ENCODE measurements at places on chromosomes 13 and 19.
A peak's percentile ranks its signal among the peaks of the same experiment; 100 is the strongest.

DNA sequence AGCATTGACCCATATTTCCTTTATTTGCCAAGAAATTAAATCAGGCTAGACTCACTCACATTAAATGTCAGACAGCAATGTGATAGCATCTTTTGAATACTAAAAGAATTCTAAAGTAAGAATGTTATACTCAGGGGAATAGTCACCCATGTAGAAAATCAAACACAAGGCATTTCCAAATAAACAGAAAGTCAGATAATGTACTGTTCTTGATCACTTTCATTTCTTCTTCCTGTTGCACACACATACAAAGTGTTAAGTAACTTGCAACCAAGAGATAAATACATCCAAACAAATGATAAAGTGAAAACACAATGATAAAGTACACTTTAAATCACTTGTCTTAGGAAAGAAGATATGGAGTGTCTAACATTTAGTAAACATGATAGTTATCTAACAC, 1366.6 kb upstream of the MIR17HG start:
- no peaks in the 10 kb centered on the region for H3K4me1 ChIP-seq
- no peaks in the 10 kb centered on the region for H3K27me3 ChIP-seq
- H3K36me3 ChIP-seq: no peaks in the 10 kb centered on the region

- H3K4me1 ChIP-seq: peaks cover 21% of the 10 kb centered on the region
- no peak overlapping the region for H3K27ac ChIP-seq
- DNase-seq: no peak
- no peak overlapping the region for H3K4me3 ChIP-seq
- H3K36me3 ChIP-seq: no peaks in the 10 kb centered on the region
Observed at GRCh38 chr13:106376401-106377112, 158.9 kb downstream of the EFNB2 start.

GRCh38 chr13:96238861-96239260, 149.0 kb downstream of the HS6ST3 start:
- H3K4me3 ChIP-seq: no peak overlapping the region
- no peak overlapping the region for H3K27ac ChIP-seq
- no peaks in the 10 kb centered on the region for H3K36me3 ChIP-seq
- H3K4me1 ChIP-seq: no peaks in the 10 kb centered on the region

- H3K27me3 ChIP-seq: no peaks in the 10 kb centered on the region
- H3K4me3 ChIP-seq: no peak overlapping the region
- DNase-seq: peak; percentile 9
- H3K27ac ChIP-seq: no peak overlapping the region
- peaks cover 20% of the 10 kb centered on the region for H3K4me1 ChIP-seq
Observed at GRCh38 chr13:44045180-44045562, 165.5 kb downstream of the LACC1 start.

DNA sequence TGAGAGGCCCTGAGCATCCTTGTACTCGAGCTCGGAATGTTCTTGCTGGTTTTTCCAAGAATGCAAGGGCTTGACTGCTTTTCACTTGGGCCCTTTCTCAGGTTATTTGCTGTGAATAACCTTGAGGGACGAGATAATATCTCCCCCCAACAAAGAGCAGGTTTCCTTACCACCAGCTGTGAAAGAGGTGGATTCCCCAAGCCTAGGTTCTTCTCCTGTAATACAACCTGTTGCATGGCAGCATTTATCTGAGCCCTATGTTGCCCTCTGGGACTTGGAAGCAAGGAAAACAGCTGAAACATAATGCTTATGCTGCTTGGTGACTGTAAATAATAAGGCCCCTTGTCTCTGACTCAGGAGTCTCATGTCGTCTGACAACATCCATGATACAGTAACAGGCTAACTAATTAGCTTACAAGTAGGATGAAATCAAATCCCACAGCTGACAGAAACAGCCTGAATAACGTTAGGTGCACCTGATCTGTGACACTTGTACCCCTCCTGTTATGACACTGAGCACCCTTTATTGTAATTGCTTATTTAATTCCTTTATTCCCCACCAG, 43.6 kb upstream of the RCBTB2 start:
- no peaks in the 10 kb centered on the region for H3K27me3 ChIP-seq
- H3K4me3 ChIP-seq: no peak overlapping the region
- no peak overlapping the region for H3K27ac ChIP-seq
- no peaks in the 10 kb centered on the region for H3K36me3 ChIP-seq

- no peak overlapping the region for H3K4me3 ChIP-seq
- DNase-seq: peak; percentile 68
- H3K27me3 ChIP-seq: no peaks in the 10 kb centered on the region
- H3K36me3 ChIP-seq: no peaks in the 10 kb centered on the region
- H3K27ac ChIP-seq: no peak overlapping the region
Observed at GRCh38 chr19:53808710-53809125, 15.4 kb downstream of the NLRP12 start.

DNA sequence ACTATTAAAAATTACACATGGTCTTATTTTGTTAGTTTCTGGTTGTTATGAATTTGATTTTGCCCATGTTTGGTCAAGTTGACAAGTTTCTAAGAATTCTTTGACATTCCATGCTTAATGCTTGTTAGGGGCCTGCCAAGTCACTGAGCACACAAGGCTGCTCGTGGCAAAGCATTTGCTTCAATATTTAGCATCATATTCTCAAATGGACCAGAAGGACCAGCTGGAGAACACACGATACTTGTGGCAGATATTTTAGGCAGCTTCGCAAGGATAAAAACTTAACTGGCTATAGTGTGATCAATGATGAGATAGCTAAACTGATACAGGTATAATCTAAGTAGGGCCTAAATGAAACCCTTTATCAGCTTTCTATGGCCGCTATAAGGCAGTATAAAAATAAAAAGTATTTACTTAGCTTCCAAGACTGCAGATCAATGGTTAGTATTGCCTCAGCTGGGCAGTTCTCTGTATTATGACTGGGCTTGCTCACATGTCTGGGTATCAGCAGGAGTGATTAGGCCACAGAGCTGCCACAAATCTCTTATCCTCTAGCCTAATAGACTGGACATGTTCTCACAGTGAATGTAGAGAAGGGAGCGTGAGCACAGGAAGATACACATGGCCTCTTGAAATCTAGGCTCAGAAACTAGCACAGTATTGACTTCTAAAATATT, 155.9 kb upstream of the SPRY2 start:
- H3K27ac ChIP-seq: no peak overlapping the region
- H3K27me3 ChIP-seq: no peaks in the 10 kb centered on the region
- H3K4me3 ChIP-seq: no peak overlapping the region
- no peaks in the 10 kb centered on the region for H3K36me3 ChIP-seq
- DNase-seq: no peak
- H3K4me1 ChIP-seq: no peaks in the 10 kb centered on the region

DNA sequence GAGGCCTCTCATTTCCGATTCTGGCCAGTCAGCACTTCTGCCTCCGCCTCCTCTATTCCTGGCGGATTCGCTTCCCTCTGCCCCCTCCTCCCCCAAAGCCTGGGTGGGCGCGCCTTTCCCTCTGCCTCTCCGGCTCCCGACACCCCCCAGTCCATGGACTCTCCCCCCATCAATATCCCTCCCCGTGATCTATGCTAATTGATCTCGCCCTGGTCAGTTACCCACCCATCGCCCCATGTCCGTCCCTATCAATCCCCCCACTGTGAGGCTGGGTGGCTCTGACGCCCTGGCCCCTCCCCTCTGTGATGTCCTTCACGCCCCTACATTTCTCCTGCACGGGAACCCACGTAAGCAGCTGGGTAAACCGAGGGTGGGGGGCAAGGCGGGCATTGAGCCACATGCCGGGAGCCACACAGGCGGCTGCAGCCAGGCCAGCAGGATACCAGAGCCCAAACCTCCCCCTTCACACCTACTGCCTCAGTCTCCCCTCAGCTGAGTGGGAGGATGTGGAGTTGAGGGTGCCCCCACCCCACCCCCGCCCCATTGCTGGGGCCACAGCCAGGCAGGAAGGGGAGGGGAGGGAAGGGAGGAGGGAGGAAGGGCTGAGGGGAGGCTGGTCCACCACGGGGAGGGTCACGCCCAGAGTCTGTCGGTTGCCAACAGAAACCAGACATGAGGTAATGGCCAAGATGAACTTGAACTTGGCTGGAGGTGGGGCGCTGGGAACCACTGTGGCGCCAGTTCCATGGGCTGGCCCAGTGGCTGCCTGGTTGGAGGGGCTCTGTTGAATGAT, 21.0 kb downstream of the SMIM24 start:
- DNase-seq: peak; percentile 66
- H3K4me3 ChIP-seq: peak overlapping the region; percentile 17
- peaks cover 74% of the 10 kb centered on the region for H3K27me3 ChIP-seq
- H3K27ac ChIP-seq: no peak overlapping the region
- H3K4me1 ChIP-seq: peaks cover 42% of the 10 kb centered on the region

DNA sequence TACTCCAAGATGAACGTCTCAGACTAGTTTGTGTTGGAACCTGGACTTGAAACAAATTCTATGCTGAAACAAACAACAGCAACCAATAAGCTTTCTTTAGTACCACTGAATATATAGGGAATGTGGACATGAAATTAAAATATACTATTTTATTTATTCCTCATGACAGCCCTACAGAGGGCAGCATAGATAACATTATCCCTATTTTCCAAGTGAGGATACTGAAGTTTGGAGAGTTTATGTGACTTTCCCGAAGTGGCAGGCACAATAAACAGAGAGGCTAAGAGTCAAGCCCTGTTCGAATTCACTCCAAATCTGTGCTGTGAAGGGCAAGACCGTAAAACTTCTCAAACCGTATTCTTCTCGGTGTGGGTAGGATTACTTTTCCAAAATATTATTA, 509.9 kb upstream of the GPC6 start:
- DNase-seq: no peak
- H3K4me1 ChIP-seq: no peaks in the 10 kb centered on the region
- no peaks in the 10 kb centered on the region for H3K36me3 ChIP-seq
- no peak overlapping the region for H3K27ac ChIP-seq

GRCh38 chr19:35142606-35143230, 337 bp upstream of the FXYD7 start:
- no peaks in the 10 kb centered on the region for H3K36me3 ChIP-seq
- DNase-seq: peak; percentile 84
- peaks cover 58% of the 10 kb centered on the region for H3K27me3 ChIP-seq
- H3K27ac ChIP-seq: no peak overlapping the region
- peak overlapping the region; percentile 59 for H3K4me3 ChIP-seq

- H3K4me1 ChIP-seq: peaks cover 13% of the 10 kb centered on the region
- H3K36me3 ChIP-seq: peaks cover 32% of the 10 kb centered on the region
- H3K4me3 ChIP-seq: peak overlapping the region; percentile 68
- H3K27ac ChIP-seq: no peak overlapping the region
- DNase-seq: no peak
Observed at GRCh38 chr13:37001921-37002250, 1.3 kb downstream of the EXOSC8 start.

- H3K4me3 ChIP-seq: no peak overlapping the region
- no peak overlapping the region for H3K27ac ChIP-seq
- no peak for DNase-seq
- no peaks in the 10 kb centered on the region for H3K36me3 ChIP-seq
Observed at GRCh38 chr13:87923753-87924152, 252.6 kb downstream of the SLITRK5 start.

DNA sequence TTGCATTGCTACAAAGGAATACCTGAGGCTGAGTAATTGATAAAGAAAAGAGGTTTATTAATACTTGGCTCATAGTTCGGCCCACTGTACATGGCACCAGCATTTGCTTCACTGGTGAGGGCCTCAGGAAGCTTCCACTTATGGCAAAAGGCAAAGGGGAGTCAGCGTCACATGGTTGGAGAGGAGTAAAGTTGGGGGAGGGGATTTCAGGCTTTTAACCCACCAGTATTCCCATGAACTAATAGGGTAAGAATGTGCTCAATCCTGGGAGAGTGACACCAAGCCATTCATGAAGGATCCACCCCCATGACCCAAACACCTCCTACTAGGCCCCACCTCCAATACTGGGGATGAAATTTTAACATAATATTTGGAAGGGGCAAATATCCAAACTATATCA, 82.5 kb upstream of the MYCBP2 start:
- H3K27me3 ChIP-seq: no peaks in the 10 kb centered on the region
- peak; percentile 3 for DNase-seq
- H3K27ac ChIP-seq: no peak overlapping the region
- H3K4me3 ChIP-seq: no peak overlapping the region
- no peaks in the 10 kb centered on the region for H3K36me3 ChIP-seq

DNA sequence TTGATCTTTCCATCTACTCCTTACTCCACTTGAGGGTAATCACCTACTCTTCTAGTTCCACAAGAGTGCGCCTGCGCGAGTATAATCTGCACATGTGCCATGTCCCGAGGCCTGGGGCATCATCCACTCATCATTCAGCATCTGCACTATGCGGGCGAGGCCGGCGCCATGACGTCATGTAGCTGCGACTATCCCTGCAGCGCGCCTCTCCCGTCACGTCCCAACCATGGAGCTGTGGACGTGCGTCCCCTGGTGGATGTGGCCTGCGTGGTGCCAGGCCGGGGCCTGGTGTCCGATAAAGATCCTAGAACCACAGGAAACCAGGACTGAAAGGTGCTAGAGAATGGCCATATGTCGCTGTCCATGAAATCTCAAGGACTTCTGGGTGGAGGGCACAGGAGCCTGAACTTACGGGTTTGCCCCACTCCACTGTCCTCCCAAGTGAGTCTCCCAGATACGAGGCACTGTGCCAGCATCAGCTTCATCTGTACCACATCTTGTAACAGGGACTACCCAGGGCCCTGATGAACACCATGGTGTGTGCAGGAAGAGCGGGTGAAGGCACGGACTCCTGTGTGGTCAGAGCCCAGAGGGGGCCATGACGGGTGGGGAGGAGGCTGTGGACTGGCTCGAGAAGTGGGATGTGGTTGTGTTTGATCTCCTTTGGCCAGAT, 2.7 kb upstream of the KLK2 start:
- H3K36me3 ChIP-seq: no peaks in the 10 kb centered on the region
- peak; percentile 5 for DNase-seq
- H3K27ac ChIP-seq: no peak overlapping the region
- no peak overlapping the region for H3K4me3 ChIP-seq

GRCh38 chr13:28679628-28680027, 20.7 kb downstream of the POMP start:
- peaks cover 14% of the 10 kb centered on the region for H3K36me3 ChIP-seq
- H3K27ac ChIP-seq: no peak overlapping the region
- no peak overlapping the region for H3K4me3 ChIP-seq
- H3K27me3 ChIP-seq: no peaks in the 10 kb centered on the region
- no peak for DNase-seq

- DNase-seq: peak; percentile 29
- H3K27ac ChIP-seq: peak overlapping the region; percentile 82
- H3K4me1 ChIP-seq: peaks cover 57% of the 10 kb centered on the region
- H3K27me3 ChIP-seq: no peaks in the 10 kb centered on the region
- peak overlapping the region; percentile 66 for H3K4me3 ChIP-seq
Observed at GRCh38 chr13:98575009-98575903, 1.7 kb downstream of the STK24 start.

GRCh38 chr13:46698014-46698413, 98.9 kb downstream of the ESD start:
- no peaks in the 10 kb centered on the region for H3K4me1 ChIP-seq
- no peak overlapping the region for H3K4me3 ChIP-seq
- no peak for DNase-seq
- no peak overlapping the region for H3K27ac ChIP-seq

DNA sequence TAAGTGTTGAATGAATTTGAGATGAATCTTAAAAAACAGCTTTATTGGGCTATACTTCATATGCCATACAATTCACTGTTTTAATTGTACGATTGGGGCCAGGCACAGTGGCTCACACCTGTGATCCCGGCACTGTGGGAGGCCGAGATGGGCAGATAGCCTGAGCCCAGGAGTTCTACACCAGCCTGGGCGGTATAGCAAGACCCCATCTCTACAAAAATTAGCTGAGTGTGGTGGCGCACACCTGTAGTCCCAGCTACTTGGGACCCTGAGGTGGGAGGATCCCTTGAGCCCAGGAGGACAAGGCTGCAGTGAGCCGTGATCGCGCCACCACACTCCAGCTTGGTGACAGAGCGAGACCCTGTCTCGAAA, 10.3 kb downstream of the ARID3A start:
- H3K4me3 ChIP-seq: no peak overlapping the region
- DNase-seq: no peak
- H3K27me3 ChIP-seq: no peaks in the 10 kb centered on the region
- H3K36me3 ChIP-seq: no peaks in the 10 kb centered on the region
- no peak overlapping the region for H3K27ac ChIP-seq
- peaks cover 10% of the 10 kb centered on the region for H3K4me1 ChIP-seq

Measured in neural progenitor cell (in vitro differentiated cells).